ENCODE measurements at places on chromosomes 2 and 18. TPM values are rescaled to one million over a fixed set of nuclear protein-coding genes. Genes with fewer than 3 reads are reported as not detected.

GRCh38 chr2:236799391-236800026, 229.9 kb downstream of the ACKR3 start:
- H3K27me3 ChIP-seq: peaks cover 30% of the 10 kb centered on the region
- no peaks in the 10 kb centered on the region for H3K36me3 ChIP-seq
- no peaks in the 10 kb centered on the region for H3K4me1 ChIP-seq
- DNase-seq: no peak
- H3K27ac ChIP-seq: no peak overlapping the region

- no peaks in the 10 kb centered on the region for H3K4me1 ChIP-seq
- H3K36me3 ChIP-seq: no peaks in the 10 kb centered on the region
- H3K4me3 ChIP-seq: no peak overlapping the region
- no peaks in the 10 kb centered on the region for H3K27me3 ChIP-seq
- H3K27ac ChIP-seq: no peak overlapping the region
- DNase-seq: no peak
These were observed 15.9 kb downstream of the VWA3B start for GRCh38 chr2:98102878-98103277.

WDR75 gene
- 57.7 TPM for total RNA-seq

EML6 gene
- total RNA-seq: 1.1 TPM

- no peak overlapping the region for H3K4me3 ChIP-seq
- no peaks in the 10 kb centered on the region for H3K27me3 ChIP-seq
- no peaks in the 10 kb centered on the region for H3K4me1 ChIP-seq
- no peaks in the 10 kb centered on the region for H3K36me3 ChIP-seq
These were observed 271.4 kb upstream of the POU3F3 start for GRCh38 chr2:104582471-104582870.
